NCI-H1048 (cell line): ENCODE measurements at places on chromosomes 4 and X.

DNA sequence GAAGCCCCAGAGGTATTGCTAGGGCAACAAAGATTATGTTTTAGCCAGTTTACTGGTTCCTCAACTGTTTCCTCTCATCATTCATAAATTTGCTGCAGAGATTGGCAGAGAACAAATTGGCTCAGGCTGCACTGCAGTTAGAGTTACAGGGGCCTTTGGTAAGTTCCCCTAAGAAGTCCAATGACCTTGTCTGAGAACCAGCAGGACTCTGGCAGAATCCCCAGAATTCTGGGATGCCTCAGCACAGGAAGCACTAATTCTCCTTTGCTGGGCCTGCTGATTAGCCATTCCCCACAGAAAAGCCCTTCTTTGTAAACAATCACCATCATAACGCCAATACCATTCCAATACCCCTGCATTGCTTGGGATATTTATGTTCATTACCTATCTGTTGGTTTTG, 151.3 kb downstream of the USP46 start:
- no peak for DNase-seq

- DNase-seq: no peak
Observed at GRCh38 chr4:1003271-1004070, 8.0 kb upstream of the FGFRL1 start.

- no peak for DNase-seq
Observed at GRCh38 chr4:14289708-14290107, 662.2 kb upstream of the BOD1L1 start.

- no peak for DNase-seq
Observed at GRCh38 chr4:1047976-1048772, 36.7 kb downstream of the FGFRL1 start.

- DNase-seq: no peak
Observed at GRCh38 chrX:2311501-2311900, 189.3 kb downstream of the DHRSX start.

DNA sequence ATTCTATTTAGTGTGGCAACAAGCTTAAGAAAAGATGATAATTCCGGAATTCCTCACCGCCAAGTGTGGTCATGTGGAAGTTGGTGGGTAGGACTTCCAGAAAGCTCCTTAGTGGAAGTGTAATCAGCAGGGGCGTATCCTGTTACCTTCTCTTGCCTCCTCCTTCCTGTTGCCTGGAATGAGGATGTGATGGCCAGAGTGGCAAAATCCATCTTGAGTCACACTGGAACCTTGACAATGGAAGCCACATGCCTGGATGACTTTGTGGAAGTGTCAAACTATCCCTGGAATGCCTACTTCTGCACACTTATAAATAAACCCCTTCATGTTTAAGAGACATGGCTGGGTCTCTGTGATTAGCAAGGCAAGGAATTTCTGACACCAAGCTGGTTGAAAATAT, 191.0 kb downstream of the PRDM5 start:
- no peak for DNase-seq

DNA sequence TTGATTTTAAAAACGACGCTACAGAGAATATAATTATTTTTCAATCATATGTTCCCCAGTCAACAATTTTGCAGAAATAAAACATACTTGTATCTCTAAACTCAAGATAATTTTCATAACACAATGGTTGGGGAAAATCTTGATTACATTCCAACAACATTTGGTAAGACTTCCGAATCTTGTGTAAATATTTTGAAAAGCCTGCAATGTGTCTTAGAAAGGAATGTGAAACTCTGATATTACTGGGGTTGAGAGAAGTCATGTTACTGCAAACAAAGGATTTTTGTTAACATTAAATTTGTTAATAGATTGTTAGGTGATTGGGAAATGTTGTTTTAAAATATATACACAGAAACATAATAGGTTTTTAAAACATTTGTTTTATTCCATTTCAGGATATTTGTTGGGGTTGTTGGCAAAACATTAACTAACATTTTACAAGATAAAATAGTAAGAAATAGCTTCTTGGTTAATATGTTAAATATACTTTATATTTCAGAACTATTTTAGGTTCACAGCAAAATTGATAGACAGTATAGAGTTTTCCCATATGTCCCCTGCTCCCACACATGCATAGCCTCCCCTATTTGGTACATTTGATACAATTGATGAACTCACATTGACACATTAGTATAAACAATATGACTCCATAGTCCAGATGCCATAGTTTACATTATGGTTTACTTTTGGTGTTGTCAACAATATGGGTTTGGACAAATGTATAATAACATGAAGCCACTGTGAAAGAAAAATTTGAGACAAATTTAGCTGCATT, 218.6 kb upstream of the FAM47A start:
- DNase-seq: no peak

DNA sequence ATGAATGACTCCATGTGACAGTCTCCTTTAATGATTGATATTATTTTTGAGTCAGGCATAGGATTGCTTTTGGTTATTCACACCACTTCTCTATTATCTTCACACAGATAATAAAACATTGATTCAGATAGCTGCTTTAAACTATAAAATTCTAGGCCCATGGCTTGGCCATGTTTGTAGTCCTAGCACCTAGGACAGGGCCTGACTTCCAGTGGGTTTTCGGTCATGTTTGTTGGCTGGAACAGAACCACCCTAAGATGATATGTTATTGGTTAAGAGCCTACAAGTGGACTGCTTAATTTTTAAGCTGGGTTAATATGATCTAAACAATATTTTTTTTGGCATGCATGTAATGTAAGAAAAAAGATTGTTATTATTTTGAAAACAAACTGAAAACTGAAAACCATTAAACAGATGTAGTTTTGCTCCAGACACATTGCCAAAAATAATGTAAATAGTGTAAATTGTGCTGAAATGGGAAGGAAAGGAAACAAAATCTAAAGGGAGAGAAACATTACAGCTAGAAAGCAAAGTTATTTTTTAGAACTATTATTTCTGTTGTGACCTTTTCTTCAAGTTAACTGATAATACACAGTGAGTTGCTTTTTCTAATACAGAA, 98.0 kb downstream of the FRAS1 start:
- DNase-seq: no peak

DNA sequence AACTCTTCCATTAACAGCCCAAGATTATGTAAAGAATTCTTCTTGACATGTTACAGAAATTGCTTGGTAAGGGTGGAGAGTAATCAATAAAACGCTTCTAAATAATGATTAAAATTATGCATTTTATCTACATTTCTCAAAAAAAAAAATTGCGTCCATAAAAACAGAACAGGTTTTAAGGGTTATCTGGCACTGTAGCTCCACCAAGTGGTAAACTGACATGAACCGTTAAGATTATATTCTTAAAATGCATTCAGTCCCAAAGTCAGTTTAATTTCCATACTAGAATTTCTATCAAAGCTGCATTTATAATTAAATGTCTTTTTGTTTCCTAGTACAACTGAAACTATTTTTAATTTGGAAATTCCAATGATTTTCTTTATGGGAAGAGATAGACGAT, 214.0 kb upstream of the UGT8 start:
- peak; percentile 17 for DNase-seq

DNA sequence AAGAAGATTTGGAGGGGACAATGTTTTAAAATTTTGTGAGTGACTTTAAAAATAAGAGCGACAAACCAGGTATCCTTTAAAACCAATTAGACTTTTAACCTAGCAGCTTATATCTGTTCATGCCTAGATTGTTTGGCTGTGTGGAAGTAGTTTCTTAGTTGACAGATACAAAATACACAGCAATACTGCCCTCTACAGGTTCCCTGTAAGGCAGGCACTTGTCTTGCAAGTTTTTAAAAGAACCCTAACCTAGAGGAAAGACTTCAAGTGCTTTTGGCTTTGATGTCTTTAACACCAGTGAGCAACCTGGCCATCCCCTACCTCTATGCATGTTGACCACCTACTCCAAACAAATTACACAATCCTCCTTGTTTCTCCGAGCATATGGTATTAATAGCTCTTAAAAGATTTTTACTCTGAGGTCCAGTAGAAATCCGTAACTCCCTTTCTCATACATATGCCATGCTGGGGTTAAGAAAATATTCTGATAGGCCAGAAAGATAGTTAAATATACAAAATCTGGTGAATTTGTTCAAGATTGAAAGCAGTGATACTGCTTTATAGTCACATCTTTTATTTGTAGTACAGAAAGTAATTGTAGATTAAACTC, 273.0 kb downstream of the ARHGAP24 start:
- no peak for DNase-seq

GRCh38 chr4:18075823-18076433, 54.4 kb upstream of the LCORL start:
- no peak for DNase-seq

DNA sequence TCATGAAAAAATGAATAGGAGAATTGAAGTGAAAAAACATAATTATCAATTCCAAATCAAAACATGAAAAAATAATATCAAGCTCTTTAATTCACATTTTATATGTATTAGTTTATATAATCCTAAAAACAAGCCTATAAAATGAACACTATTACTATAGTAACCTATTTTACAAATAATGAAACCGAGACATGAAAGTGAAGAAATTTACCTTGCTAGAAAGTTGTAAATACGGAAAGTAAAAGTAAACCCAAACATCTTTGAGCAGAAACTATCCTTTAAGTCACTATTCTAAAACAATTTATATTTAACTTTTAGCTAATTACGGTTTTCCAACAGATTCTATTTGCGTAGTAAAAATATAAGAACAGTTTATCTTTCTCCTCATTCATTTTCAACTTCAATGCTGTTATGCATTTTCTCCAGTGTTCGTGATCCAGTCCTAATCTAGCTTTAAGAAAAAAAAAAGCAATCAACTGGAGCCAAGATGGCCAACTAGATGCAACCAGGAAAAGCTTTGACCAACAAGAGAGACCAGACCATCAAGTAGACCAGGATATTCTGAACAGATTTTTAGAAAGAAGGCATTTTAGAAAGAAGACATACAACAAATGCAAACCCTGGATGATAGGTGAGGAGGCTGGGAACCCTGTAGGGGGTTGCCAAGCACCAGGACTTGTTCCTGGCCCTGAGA, 67.0 kb downstream of the DDX53 start:
- DNase-seq: no peak

DNA sequence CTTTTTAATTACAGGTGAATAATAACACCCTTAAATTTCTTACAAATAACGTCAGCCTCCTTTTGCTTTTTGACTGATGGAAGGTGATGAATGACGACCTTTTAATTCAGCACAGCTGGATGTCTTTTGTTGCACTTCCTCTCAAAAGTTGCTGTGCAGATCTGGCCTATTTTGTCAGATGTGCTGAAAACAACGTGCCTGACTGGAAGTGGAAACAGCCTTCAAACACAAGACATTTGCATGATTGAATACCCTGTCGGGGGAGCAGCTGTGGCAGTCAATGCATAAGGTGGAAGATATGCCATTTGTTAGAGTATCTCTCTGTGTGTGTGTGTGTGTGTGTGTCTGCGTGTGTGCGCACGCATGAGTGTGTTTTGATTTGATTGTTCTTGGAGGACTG, 579.7 kb downstream of the SPRY1 start:
- no peak for DNase-seq

DNA sequence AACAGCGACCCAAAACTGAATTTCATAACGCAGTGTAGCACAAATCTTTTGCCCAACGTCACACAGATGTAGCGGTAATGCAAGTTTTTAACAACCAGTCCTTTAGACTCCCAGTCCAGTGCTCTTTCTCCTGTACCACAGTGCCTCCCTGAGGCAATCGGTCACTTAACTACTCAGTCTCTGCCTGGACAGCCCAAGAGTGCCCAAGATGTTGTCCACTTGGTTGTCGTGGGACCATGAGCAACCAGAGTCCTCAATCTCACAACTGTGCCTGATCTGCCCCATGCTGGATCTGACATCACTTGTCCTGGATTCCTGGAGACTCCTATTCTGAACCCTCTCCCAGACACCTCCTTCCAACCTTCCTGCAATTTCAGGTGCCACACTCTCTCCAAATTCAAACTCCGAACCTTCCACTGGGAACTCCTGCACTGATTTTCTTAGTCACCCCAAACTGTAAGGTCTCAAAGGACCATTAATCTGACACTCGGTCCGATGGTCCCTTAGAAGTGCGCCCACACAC, 702 bp downstream of the MMGT1 start:
- DNase-seq: no peak

- no peak for DNase-seq
Observed at GRCh38 chrX:136814847-136815750, 34.4 kb upstream of the ARHGEF6 start.

DNA sequence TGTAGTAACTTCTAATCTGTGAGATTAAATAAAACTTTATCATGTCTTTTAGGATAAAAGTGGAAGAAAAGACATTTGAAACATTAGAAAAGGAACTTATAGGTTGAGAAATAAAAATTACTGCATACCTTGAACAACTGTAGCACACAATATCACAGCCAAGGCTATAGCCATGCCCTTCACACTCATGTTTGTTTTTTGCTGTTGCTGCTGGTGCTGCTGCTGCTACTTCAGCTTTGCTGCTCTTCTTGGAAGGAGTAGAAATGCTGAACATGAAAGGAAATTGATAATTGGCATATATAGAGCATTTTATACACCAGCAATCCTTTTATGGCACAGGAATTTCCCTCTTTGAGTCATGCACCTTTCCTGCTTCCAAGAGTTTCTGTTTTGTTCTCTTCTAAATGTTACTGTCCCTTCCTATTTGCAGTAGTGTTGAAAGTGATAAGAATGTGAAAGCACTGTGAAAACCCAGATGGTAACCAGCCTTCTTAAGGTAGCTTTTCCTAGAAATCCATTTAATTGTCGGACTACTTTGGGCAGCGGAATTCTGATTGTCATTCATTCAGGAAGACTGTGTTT, at the start of gene CXCL11:
Gene CXCL11 (minus strand): TSS at position 272 of the 582 bp plus-strand sequence. CDS start 83 bp downstream, at position 189.
- DNase-seq: no peak

DNA sequence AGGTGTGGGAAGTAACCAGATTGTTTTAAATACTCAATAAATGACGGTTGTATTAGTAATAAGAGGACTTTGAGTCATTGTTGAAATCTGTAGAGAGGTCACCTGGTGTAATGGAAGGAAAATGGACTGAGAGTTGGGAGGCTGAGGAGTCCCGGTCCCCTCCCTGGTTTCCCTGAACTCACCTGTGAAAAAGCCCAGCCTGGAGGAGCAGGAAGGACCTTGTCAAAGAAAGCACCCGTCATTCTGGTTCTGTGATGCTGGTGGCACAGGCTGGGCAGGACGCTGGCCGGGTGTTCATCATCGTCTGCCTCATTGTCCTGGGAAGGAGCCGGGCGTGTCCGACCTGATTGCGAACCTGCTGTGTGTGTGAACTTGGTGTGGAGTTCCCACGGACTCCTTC, 70.8 kb downstream of the SORCS2 start:
- DNase-seq: no peak

DNA sequence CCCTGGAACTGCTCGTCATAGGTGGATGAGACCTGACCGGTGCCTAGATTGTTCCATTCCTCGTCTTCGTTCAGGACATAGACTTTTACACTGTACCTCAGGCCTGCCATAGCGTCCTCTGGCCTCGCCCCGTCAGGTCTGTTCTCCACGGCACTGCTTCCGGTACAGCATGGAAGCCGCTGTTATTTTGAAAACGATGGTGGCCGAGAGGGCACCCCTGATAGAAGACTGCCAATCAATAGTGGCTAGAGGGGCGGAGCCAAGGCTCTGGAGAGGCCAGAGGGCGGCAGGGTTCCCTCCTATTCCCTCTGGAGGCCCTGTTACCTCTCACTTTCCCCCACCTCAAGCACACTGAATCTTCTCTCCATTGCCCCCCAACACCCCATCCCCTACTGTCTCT, at the start of gene PPP4R3C:
Gene PPP4R3C (minus strand): TSS at position 155 of the 400 bp plus-strand sequence. CDS start 45 bp downstream, at position 110.
- DNase-seq: no peak

- no peak for DNase-seq
Observed at GRCh38 chr4:1833307-1834046, 22.5 kb downstream of the LETM1 start.

- DNase-seq: no peak
Observed at GRCh38 chr4:25827897-25828296, 34.9 kb downstream of the SEL1L3 start.

- DNase-seq: no peak
Observed at GRCh38 chrX:1589356-1590130, 1.9 kb upstream of the AKAP17A start.

GRCh38 chr4:117264072-117264471, 178.7 kb upstream of the TRAM1L1 start:
- no peak for DNase-seq
